ENCODE measurements at places on chromosomes 3 and 15.

GRCh38 chr15:46441294-46442062 is 806.6 kb downstream of the SQOR start:
- DNase-seq: peak; percentile 55

DNA sequence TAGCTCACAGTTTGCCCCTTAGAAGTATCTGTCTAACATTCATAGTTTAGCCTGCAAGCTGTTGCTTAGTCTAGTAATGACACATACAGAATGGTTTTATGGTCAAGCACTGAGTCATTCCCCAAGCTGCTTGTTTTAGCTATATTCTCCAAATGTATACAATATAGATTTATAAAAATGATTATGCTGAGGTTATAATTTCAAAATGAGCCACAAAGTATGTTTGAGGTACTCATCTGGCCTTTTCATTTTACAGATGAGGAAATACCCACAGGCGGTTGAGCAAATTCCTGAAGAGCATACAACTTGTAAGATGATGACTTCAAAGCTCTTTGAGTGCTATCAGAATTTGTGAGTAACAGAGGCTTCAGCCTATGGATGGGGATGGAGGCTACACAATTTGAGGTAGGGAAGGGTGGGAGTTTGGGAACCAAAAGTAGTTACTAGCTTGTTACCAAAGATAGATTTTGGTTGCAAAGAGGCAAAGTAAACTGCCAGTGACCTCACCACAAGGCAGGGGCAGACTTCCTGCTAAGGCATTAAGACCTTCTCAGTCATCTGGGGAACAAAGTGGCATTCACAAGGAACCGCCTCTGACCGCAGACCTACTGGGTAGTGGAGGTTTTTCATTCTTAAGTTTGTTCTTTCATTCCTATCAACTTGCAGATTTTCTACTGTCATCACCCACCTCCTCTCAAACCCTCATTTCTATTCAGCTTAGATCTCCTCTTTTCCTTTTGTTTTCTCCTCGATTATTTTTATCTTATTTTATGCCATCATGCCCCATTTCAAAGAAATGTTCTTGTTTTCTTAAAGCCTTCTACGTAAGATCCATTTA is 257.2 kb upstream of the NECTIN3 start:
- peak; percentile 84 for DNase-seq

DNA sequence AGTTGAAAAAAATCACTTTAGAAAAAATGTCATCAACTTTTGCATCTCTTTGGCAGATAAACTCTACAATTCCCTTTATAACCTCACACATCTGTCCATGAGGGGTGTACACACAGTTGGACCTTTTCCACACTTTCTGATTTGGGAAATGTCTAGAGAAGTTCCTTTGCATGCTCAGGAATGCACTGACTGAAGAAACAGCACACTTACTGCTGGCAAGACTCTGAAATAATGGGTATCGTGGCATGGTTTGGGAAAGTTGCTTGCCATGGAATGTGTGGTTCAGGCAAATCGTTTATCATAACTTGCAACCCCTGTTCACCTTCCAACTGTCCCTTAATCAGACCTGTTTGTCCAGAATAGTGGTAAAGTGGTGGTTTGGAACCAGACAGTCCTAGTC is 135.3 kb upstream of the TGFBR2 start:
- DNase-seq: peak; percentile 68

- DNase-seq: no peak
Measured at GRCh38 chr3:196947136-196947859, 5.0 kb upstream of the NCBP2 start.

- DNase-seq: no peak
Measured at GRCh38 chr3:171556148-171556547, 95.9 kb upstream of the TNIK start.

DNA sequence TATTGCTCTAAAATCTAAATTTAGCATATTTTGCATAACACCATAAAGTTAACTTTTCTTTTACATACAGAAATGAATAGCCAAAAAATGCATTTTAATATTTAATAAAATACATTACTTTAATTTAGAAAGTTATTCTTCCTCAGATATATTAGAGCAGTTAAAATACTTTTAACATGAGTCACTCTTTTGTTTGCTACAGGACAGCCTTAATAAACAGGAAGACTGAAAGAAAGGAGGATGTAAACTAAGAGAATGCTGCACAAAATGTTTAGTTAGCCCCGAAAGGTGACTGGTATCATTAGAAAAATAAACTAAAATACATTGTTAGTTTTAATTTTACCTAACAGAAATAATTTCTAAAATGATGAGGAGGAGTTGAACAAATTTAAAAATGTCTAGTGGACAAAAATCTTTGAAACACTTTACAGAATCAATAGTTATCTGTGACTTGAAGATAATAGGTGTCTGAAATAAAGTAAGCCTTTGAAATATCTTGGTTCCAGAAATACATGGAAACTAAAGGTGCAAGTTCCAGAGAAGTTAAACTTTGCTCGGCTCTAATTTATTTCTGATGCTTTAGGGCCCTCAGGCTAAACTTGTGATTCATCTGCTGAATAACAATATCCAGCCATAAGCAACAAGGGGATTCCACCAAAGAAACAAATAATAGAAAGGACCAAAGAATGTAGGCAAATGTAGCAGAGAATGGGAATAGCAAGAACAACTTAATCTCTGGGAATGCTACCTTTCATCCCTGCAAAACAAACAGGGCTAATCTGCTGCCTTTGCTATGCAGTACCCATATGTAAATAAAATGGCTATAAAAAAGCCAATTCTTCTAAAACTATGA is 138.3 kb upstream of the UBP1 start:
- DNase-seq: peak; percentile 4
